Activated T-cell treated with anti-CD3 and anti-CD28 coated beads, Interleukin-2, amount 50 U/mL, for 48 hours (primary cell): ENCODE measurements at places on chromosomes 11 and 22.

DNA sequence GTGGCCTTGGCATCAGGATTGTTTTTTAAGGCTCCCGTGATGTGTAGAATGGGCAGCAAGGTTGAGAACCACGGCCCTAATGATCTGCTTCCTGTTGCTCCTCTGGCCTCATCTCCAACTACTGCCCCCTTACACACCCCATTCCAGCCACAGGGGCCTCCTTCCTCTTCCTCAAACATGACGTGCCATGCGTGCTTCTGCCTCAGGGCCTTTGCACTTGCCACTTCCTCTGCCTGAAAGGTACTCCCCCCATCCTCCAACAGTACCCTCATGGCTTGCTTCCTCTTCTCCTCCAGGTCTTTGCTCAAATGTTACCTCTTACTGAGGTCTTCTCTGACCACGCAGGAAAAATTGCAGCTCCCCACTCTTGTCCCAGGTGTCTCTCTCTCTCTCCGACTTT lies 93.9 kb upstream of the CSNK2A3 start:
- DNase-seq: no peak

- no peak for DNase-seq
Measured at GRCh38 chr11:101487775-101488174, 96.0 kb downstream of the TRPC6 start.

GRCh38 chr22:44645531-44645930 lies 56.5 kb upstream of the PRR5 start:
- DNase-seq: no peak

DNA sequence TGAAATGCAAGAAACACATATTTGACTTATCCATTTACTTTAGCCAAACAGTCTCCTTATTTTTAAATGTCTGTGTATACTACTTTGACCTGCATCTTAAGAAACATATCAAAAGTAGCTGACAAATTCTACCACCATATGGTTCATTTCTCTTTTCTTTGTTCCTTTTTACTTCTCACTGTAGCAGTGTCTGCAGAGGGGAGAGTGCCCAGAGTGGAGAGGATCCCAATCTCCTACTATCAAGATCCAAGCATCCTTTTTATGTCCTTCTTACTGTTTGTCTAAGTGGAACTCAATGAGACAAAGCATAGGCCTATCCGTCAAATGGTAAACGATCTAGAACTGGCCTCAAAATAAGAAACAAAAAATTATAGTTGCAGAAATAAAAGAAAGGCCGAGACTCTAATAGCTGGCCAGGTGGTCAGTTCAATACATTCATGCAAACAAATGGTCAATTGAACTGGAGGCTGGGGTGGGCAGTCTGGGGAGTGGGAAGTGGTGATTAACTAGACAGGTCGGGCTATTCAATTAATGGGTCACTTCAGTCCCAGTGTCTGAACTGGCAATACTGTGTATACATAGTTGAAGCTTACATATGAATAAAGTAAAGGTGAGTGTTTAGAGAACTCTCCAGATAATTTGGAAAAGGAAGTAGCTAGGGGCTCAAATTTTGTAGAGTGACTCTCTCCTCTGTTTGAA lies 149.1 kb downstream of the MAML2 start:
- no peak for DNase-seq

DNA sequence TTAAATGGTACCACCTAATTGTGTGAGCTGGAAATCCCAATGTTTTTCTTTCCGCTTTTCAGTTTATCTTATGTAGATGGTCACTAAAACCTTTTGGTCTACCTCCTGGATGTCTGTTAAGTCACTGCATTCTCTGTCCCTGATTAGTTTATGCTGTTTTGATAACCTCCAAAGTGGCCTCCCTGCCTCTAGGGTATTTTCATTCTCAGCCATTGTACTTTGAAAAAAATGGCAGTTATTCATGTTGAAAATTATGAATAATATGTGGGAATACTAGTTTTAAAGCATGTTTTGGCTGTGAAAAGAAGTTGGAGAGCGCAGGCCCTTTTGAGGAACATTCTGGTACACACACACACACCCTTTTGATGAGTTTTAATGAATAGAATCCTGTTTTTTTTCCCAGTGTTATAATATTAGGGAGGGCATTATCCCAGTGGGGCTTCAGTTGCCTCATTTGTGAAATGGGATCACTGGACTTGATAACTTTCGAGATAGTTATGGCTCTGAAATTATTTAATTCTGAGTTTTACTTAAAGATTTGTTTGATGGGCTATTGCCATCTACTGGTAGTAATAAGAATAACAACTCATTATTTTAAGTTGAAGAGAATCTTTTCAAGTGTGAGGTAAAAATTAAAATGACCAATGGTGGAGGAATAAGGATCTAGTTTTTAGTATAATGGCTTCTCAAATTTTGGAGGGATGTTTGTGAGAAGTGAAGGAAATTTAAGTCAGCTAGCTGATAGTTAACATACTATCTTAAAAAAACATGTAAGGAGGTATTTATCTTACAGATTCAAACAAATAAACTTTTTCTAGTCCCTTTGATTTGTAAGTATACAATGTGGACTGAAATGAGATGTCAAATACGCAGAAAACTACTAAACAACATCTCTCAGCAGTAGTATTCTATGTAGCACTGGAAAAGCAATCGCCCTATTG lies 3.9 kb downstream of the FDX1 start:
- DNase-seq: no peak
